ENCODE measurements at places on chromosomes 16 and 17.

- peak; percentile 8 for DNase-seq
These were observed 8.5 kb downstream of the TXNDC11 start for GRCh38 chr16:11734025-11734652.

DNA sequence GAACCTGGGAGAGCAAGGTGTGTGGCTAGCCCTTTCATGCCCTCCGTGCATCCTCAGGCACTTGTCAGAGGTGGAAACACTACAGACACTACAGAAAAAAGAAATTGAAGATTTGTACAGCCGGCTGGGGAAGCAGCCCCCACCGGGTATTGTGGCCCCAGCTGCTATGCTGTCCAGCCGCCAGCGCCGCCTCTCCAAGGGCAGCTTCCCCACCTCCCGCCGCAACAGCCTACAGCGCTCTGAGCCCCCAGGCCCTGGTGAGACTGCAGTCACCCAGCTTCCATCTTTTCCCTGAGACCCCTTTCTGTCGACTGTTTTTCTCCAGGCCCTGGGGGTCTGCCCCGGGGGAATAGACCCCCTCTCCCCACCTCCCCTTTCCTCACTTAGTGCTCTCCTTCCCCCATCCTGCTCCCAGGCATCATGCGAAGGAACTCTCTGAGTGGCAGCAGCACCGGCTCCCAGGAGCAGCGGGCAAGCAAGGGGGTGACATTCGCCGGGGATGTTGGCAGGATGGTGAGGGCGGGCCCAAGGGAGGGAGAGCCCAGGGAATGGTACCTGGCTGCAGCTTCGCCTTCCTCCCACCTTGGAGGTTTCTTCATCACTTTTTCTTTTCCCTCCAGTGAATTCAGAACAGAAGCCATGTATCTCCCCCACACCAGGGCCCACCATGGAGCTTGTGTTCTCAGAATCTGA, 2.3 kb downstream of the COA3 start:
- DNase-seq = no peak

DNA sequence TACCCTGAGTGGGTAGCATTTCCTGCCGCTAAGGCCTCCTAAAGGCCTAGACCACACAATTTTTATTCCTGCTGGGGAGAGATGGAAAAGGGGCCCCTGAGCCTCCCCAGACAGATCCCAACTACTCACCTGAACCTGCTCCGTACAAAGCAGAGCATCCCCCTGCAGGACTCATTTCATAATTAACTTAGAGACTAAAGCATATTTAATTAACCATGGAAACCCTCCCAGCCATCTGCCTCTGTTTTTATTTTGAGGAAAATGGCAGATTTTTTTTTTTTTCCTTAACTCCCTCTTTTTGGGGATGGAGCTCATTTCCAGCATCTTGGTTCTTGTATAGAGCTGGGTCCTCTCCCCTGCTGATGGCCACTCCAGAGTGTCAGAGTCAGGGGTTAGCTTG, 96.5 kb upstream of the CRHR1 start:
- DNase-seq = peak; percentile 88

GRCh38 chr16:84753412-84754326, 53.9 kb downstream of the USP10 start:
- DNase-seq = no peak

DNA sequence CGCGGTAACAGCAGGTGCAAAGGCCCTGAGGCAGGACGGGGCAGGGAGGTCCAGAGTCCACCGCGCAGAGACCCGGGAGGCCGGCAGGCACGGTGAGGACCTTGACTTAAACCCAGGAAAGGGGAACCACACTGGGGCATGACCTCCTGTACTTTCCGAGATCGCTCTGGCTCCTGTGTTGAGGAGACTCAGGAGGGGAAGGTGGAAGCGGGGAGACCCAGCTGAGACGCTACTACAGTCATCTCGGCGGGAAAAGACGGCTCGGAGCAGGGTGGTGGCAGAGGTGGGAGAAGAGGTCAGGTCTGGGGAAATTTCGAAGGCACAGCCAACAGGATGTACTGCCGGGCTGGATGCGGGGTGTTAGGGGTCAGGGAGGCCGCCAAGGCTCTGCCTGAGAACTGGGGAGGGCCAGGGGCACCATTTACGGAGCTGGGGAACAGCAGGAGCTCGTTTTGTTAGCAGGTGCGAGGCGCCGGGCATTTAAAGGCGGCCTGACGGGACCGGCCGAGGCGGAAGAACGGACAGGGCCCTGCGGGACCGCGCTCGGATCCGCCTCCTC, 22.3 kb downstream of the NPTX1 start:
- DNase-seq = no peak

DNA sequence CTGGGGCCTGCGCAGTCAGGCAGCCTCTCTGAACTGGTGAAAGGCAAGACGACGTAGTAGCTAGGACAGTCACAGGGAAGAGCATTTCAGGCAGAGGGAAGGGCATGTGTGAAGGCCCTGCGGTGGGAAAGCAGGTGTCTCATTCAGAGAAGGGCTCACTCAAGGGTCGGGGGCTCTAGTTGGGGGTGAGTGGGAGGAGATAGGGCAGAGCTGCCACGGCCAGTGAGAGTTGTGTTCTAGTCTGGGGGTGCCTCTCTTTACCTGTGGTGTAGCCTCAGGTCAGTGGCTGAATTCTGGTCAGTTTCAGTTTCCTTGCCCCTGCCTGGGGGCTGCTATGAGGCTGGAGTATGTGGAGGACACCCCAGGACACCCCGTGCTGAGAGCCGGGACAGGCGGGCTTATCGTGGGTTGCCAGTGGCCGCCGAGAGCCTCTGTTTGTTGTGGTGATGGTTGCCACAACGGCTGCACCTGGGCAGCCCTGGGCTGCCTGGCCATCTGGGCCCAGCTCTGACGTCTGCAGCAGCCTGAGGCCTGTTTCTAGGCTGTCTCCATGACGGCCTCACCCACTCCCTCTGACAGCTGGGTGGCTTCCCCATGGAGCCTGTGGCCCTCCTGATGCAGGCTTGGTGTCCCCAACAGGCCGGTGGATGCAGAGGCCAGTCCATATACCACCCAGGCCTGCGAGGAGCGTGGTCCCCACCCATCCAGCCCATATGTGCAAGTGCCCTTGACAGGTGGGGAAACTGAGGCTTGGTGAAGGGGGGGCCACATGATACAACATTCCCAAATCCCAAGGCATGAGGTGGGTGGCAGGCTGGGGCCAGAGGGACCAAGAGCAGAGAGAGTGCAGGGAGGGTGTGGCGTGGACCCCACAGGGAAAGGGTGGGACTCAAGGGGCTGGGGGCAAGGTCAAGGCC, 10.8 kb downstream of the MAP2K3 start:
- no peak for DNase-seq

GRCh38 chr17:61400717-61401388, 1.2 kb downstream of the TBX2 start:
- peak; percentile 10 for DNase-seq

- peak; percentile 34 for DNase-seq
These were observed 445 bp upstream of the DBNDD1 start for GRCh38 chr16:90019543-90020259.

- no peak for DNase-seq
These were observed 61.2 kb upstream of the CCL1 start for GRCh38 chr17:34423978-34424813.

DNA sequence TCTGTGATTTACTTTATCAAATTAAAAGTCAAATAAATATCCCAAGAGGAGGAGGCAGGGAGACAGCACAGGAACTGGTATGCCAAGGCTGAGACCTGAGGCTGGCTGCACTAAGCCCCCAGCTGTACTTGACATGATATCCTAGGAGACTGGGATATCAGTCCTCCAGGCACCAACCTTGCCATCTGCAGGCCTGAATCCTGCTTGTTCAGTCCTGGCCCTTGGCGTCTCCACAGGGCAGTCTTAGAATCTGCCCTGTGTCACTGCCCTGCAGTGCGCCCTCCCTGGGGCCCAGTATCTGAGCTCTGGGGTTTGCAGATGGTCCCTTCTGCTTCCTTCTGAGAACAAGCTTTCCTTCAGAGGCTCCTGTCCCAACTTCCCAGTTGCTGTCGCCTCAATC, 75.9 kb downstream of the HS3ST3A1 start:
- no peak for DNase-seq

DNA sequence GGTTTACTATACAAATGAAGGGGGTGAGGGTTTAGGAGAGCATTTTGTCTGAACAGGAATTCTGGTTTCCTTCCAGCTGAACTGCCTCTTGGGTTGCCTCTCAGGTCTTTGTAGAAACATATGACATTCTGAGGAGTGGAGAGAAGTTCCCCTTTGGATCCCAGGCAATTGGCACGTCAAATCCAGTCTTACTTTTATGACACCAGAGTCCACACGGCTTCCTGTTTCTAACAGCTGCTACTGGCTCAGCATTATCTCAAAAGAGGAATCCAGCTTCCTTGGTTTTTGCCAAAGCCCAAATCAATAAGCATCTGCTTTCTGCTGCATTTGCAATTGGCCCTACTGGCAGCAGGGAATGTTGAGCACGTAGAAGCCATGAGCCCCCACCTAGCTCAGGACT, 97.6 kb upstream of the FAM20A start:
- no peak for DNase-seq

- no peak for DNase-seq
These were observed 350.9 kb downstream of the FOXL1 start for GRCh38 chr16:86929057-86929871.

DNA sequence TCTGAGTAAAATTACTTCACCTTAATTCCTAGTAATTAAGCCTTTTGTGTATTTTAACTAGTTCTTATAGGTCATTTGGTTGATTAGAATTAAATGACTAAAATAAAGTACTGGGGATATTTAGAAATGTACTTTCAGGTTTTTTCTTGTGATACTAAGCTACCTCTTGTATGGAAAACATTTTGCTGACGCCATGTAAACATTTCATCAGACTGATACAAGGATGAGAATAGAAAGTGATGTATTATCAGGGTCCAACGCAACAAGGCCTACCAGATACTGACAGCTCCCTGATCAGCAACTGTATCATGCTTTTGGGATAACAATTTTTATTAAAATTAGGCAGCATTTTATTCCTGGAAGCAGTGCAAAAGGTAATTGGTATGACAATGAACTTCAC, 1.7 kb downstream of the SMARCE1 start:
- DNase-seq = no peak

DNA sequence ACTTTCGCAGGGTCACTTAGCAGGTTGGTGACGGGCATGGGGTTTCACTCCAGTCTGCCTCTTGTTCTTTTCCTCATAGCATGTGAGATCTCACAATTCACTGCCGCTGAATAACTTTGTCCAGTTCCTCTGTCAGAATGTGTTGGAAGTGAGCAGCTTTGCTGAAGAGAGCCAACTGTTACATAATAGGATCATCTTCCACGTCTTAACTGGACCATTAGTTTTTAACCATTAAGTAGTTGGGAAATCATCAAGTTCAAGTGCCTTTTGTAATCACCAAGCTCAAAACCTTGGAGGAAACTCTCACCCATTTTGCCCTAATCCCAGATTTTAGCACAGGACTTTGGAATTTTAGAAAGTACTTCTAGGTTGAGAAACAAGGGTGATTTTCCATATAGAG, 290.6 kb downstream of the WWOX start:
- DNase-seq = no peak

GRCh38 chr17:82091264-82092066, 6.6 kb downstream of the FASN start:
- DNase-seq = no peak

DNA sequence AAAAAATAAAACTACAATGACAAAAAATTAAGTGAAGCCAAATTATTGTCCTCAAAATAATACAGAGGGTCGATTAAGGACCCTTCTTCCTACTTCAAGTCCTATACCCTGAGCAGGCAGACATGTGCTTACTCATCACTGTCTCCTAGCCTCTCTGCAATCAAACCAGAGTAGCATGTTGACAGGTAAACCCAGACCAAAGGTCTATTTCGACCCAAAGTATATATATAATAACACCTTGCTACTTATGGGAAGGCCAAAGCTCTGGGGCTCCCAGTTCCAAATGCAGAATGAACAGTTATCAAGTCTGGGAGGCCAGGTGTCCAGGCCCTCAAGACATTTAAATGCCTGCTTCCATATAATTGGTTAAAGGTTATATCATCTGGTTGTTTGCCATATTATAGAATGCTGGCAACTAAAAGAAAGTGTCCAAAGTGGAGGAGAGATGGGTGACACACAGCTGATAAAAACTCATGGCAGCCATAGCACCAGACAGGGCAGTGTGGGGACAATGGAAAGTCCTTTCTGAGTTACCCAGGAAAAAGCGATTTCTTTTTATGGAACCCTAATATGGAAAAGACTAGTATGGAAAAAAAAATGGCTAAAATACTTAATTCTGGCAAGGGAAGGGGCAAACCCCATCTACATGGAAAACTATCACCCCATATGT, 53.6 kb downstream of the N4BP1 start:
- no peak for DNase-seq

DNA sequence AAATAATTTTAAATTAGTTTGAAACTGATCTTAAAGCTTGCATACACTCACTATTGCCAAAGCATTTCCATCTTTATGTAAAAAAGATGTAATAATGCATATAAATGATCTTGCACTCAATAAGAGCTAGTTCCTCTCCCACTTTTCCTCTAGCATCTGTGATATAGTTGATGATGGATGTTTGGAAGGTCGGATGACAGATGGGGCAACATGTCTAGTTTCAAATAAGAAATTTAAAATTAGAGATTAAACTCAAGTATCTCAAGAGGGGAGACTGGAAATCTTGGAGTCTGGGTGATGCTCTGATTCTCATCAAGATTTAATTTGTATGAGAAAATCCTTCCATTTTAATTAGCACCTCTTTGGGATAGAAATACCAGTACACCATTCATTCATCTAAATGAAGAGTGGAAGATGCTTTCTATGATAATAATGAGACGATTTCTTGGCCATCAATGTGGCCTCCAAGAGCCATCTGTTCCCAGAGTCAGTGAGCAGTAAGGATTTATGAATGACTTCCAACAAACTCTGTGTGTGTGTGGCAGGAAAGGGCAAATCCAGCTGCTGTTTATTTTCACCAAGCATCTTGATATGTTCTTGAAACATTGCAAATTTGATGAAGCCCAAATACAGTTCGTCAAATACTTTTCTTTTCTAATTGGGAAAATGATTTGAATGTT, 616.3 kb upstream of the CDH8 start:
- DNase-seq = no peak

DNA sequence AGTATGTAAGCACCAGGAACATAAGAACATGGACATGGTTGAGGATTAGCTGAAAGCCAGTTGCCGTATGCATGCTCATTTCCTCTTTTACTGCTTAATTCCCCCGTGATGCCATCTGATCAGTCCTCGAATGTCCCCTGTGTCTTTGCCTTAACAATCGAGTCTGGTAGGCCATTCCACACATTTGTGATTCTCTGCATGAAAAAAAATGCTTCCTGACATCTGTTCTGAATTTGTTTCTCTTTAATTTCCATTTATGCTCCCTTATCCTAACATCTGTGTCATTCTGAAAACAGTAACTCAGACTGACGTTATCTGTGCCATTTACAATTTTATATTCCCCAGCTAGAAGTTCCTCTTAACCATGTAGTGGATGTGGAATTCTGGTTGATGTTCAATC, 158.2 kb upstream of the TOX3 start:
- DNase-seq = peak; percentile 57

All from NCI-H1694 treated with DMSO at 0.1 percent for 48 hours (cell line).